ENCODE measurements at places on chromosomes 2 and 18.

DNA sequence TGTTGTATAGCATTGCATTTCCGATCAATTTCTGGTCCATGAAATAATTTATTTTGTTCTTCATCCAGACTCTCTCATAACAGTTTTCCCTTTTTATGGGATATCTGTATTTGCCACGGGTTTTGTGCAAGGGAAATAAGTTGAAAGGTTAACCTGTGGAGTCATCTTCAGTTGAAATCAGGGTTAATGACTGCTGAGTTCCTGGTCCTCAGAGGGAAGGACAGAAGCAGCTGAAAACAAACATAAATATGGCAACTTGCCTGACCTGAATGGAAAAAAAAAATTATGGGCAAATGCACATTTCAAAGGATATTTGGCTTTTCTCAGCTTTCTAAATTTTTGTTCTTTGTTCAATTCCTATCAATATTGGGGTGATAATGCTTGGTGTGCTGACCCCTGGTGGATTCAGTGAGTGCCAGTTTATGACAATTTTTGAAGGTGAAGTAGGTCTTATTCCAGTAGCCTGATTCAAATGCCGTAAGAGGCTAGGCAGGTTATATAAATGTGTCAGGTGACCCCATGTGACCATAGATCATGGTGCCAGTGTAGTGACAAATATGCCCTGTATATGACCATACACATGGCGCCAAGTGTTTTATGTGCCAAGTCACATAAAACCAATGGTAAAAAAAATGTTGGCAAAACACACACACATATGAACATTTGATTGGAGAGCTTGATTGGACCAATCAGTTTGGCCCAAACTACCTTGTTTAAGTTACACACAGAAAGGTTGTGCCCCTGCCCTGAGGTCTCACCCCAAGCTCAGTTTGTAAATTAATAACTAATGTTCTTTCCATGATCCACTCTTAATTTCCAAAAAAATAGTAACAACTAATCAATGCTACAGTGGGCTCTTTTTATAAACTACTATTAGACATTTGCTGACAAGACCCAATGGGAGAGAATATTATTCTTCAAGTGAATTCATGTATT, 47.6 kb upstream of the FAM124B start:
- no peak for DNase-seq

DNA sequence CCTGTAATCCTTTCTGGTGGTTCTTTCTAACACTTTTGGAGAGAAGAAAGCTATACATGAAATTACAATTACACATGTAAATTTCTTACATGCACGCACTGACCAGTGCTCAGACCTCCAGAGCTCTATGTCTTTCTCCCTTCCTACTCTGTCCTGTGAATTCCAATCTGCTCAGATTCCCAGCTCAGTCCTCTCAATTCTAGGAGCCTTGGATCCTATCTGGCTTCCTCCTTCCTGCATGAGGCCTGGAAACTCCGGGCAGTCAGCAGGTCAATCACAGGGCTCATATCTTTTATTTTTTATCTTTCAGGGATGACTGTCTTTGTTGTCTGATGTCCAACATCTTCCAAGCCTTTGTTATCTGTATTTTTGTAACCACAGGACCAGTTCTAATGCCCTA, 56.0 kb downstream of the NEURL3 start:
- no peak for DNase-seq

DNA sequence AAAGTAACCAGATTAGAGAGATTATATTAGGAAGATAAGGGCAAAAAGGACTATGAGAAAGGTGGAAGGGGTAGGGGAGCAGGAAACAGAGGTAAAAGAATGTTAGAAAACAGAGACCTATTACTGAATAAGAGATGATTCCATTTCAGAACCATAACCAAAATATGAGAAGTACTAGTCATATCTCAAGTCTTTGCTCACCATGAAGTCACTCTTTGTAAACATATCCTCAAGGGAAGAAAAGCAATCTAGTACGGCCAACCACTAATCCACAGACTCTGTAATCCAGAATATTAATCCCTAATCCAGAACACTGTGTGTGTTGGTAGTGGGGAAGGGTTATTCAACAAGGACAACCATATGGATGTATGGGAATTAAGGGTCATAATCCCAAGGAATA, 92.0 kb downstream of the CDCA7 start:
- peak; percentile 88 for DNase-seq

GRCh38 chr2:120830096-120830830, 94.6 kb downstream of the GLI2 start:
- DNase-seq: no peak

DNA sequence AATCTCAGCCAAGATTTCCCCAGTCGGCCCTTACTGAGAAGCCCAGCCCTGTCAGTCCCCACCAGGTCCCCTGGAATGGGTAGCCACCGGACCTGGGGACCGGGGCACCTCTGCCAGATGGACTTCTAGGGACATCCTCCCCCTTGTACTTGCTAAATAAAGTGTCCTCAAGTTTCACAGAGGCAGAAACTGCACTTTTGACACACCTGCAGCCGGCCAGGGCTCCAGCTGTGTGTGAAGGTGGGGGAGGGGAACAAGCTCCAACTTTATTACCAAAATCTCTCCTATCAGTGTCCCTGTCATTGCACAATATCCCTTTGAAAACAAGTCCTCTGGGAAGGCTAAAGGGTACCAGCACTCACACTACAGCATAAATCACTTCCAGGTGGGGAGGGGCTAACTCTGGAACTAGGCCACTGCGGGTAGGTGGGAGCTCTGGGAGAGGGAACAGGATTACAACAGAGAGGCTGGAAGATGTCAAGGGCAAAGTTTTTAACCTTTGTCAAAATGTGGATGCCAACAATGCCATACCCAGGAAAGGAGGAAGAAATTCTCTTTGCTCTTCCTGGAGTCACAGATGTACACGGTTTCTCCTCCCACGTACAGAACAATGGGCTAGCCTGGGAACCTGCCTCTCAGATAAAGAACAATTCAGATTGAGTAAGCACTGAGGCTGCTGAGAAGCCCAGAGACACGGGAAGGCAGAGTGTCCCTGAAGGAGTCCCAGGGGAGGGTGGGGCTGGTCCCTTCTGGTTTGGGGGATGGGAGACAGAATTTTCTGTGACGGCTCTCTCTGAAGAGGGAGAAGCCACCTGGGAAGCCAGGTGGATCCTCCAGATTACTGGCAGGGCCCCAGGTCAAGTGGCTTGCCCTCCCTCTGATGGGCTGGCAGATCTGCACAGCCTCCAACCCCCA, 11.0 kb downstream of the SDC1 start:
- peak; percentile 62 for DNase-seq

Data from NCI-H82 (cell line).